ENCODE measurements at places on chromosomes 2 and 18.

GRCh38 chr2:41375901-41376300 lies 671.9 kb upstream of the PKDCC start:
- DNase-seq = no peak

GRCh38 chr2:233821196-233821595 lies 33.1 kb downstream of the HJURP start:
- no peak for DNase-seq

- no peak for DNase-seq
Observed at GRCh38 chr2:210337159-210337558, 22.2 kb upstream of the MYL1 start.

DNA sequence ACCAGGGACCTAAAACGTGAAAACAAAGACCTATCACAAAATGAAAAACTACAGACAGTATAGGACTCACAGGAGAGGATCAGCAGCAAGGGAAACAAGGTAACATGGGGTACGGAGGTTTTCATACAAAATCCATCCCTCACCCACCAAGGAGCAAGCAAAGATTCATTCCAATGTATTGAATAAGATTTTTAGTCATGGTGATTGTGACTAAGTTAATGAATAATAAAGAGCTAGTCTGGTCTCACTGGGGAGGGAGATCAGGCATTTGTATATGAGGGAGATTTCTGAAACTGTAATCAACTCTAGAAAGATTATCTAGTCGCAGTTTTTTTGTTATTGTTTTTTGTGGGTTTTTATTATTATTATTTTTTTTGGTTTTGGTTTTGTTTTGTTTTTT lies 336.5 kb upstream of the MMADHC start:
- DNase-seq = no peak

GRCh38 chr2:112150851-112151250 lies 12.7 kb downstream of the FBLN7 start:
- no peak for DNase-seq

GRCh38 chr2:12001621-12002020 lies 255.2 kb downstream of the LPIN1 start:
- DNase-seq = no peak

- DNase-seq = no peak
Observed at GRCh38 chr2:86592547-86593230, 29.4 kb upstream of the CHMP3 start.

DNA sequence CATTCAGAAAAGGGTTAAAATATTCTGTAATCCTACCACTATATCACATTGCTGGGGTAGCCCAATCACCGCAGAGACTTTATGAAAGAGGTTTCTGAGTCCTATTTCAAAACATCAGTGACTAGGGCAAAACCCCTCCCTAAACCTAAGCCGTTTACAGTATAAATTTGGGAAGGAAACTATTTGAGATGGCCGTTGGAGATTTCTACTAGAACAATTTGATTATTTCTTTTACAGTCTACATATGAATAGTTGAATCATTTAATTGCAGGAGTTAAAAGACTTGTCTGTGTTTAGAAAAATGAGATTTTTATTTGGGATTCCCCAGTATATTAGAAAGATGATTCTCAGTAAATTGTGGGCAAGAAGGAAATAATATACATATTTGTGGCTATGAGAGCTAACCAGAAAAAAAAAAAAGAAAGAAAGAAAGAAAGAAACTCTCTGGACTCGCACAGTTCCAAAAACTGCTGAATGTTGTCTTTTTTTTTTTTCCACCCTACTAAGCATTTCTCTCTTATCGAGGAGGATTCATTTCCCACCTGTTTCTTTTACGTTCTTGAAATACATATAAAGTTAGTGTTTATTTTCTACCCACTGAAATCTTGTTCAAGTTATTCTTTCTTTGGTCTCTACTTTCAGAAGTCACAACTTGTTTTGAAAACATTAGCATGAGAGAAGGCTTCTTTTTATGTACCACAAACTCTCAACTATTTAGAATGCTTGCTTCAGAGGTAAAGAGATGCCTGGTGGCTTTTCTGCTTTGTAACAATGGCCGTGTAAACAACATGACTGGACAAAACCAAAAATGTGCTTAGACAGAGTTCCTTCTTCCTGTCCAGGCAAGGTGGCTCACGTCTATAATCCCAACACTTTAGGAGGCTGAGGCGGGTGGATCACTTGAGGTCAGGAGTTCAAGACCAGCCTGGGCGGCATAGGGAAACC lies 65.9 kb downstream of the BCL2 start:
- no peak for DNase-seq

DNA sequence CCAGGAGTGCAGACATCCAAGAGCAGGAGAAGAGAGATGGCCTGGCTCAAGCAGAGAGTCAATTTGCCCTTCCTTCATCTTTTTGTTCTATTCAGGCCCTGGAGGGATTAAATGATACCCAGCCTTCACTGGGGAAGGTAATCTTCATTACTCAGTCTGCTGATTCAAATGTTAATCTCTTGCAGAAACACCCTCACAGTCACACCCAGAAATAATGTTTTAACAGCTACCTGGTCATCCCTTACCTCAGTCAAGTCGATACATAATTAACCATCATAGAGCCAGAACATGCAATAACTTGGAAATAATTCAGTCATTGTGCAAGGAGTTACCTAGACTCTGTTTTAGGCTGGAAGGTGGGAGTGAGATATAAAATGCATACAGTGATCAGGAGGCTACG lies 163.7 kb upstream of the TNP1 start:
- DNase-seq = no peak

- DNase-seq = no peak
Observed at GRCh38 chr2:224449212-224450147, 47.6 kb upstream of the FAM124B start.

GRCh38 chr2:168589236-168590211 lies 133.5 kb downstream of the CERS6 start:
- no peak for DNase-seq

DNA sequence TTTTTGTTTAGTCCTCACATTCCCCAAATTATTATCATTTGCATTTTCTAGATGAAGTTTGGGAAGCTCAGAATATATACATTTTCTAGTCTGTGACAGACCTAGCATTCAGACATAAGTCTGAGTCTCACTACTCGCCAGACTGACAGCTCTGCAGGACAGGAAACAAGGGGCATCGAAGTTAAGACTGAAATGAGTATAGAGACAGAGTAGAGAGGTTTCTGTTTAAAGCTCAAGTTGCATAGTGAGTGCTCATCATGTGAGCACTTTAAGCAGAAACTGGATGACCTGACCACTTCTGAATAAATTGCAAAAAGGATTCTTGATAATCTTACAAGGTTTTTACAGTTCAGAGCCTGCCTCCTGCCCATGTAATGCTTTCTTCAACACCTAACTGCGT lies 1.1 kb downstream of the HADHB start:
- DNase-seq = no peak

DNA sequence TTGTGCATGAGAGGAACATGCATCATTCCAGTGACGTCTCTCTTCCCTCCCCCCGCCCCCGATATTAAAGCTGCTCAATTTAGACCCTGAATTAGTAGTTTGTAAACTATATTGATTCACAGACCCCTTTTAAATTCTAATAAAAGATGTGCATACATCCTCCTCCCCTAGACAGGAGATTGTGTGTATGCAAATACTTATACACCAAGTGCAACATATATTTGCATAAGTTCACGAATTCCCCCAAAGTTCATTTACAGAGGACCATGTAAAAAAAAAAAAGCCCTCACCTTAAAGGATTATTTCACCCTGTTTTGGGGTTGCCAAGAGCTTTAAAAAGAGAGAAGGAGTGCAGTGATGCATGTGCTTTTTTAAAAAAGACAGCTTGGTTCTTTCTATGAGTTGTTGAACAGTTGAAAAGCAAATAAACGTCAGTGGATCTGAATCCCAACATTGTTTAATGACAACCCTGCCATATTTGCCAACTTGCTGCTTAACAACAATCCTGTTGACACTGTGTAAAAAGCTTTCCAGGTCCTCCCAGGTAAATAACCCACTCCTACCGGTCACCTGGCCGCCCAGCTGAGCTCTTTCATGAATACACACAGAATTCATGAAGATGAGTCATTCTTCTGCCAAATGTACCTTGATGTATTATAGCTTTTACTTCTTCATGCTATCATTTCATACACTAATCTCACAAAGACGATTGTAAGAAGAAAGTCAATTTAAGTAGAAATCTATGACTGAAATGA lies 211.5 kb downstream of the IKZF2 start:
- no peak for DNase-seq
